ENCODE measurements at places on chromosomes 11 and 22.
A peak's percentile ranks its signal among the peaks of the same experiment; 100 is the strongest.

DNA sequence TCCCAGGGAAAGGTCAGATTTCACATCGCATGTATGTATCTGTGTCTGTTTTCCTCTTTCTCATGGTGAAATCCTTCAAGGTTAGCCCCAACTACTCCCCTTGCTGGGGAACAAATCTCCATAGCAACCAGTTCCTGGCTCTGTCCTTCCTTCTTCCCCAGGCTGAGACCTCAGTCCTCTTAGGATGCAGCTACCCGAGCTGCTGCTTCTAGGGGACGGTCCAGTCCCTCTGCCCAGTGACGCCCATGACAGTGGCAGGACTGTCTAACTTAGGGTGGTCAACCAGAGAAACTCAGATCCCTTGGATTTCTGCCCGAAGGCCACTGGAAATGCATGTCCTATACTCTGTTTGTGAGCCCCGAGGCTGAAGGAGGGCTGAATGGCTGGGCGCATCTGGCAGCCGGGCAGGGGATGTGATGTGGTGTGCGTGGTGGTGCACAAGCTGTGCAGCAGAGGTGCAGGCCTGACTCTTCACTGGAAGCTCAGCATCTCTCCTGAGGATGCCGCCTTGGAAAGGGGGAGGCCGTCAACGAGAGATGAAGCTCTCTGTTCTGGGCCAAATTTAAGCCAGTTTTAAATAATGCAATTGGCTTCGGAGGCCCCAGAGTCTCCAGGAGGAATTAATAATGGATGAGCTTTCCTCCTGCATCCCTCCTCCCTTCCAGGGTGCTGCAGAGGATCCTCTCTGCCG lies 118.7 kb upstream of the B3GAT1 start:
- ATAC-seq = peak; percentile 54

DNA sequence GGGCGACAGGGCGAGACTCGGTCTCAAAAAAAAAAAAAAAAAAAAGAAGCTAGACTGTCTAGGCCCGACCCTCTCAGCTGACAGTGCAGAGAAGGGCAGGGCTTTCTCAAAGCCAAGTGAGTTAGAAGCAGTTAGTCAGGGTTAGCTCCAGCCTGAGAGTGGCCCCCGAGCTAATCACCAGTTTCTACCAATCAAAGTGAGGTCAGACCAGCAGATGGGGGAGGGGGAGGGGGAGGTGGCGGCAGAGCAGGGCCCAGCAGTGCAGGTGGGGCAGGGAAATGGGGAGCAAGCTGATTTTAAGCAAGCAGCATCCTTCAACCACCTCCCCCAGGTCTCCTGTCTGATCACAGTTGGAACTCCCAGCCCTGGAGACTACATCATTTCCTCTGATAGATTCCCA lies 55.3 kb upstream of the PRR5 start:
- peak; percentile 45 for ATAC-seq

GRCh38 chr11:107282195-107282594 lies 175.4 kb downstream of the CWF19L2 start:
- ATAC-seq = no peak

- no peak for ATAC-seq
Measured at GRCh38 chr22:45053571-45053970, 43.8 kb upstream of the PHF21B start.

- no peak for ATAC-seq
Measured at GRCh38 chr11:73236205-73236765, 18.2 kb downstream of the P2RY2 start.

DNA sequence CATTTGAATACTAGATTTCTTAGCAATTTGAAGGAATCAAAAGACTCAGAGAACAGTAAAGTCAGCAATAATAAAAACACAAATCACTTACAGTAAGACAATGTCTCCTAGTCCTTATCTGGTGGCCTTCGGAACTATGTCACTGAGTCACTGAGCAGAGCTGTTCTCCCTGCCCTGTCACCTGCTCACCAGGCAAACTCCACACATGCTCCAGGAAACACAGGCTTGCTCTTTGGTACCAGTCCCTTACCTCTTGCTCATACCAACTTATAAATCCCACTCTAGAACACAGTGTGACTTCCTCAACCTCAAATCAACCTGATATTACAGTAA lies 81.1 kb upstream of the CHRM4 start:
- no peak for ATAC-seq

- no peak for ATAC-seq
Measured at GRCh38 chr11:119673759-119674336, 55.2 kb downstream of the NECTIN1 start.

- ATAC-seq = no peak
Measured at GRCh38 chr11:65315866-65316226, 1.2 kb downstream of the CDC42EP2 start.

GRCh38 chr22:40179526-40179925 lies 1.8 kb downstream of the TNRC6B start:
- no peak for ATAC-seq

GRCh38 chr11:119422809-119423508 lies at the start of gene THY1:
Gene THY1, minus strand, starts transcription at chr11:119423172. Its CDS starts 2,267 bp downstream, at chr11:119420905.
- peak; percentile 69 for ATAC-seq

GRCh38 chr11:102708654-102709053 lies 3.1 kb upstream of the MMP27 start:
- no peak for ATAC-seq

DNA sequence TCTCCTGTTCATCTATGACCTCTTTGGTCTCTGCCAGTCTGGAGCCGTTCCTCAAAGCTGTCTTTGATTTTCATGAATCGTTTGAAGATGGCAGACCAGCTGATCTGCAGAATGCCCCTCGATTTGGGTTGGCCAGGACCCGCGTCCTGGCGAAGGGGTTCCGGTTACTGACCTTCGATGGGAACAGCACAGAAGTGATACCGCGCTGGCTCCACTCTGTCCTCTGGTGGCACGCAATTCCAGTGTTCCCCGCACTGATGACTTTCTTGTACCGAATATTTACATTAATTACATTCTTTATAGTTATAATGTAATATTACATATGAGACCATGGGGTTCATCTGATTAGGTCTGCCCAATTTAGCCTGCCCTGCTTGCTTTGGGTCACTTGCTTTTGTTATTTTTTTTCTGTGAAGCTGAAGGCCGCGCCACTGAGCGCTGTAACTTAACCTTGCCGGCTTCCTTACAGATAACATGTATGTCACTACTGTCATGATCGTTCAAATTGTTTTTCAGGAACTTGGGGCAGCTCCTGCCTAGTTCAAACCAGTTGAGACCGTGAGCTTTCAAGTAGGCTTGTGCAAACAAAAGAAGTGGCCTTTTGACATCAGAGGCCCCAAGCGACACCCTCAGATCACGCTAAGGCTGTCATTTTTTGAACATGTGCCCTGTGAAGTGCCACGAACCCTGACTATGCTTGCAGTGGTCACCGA lies 4.1 kb upstream of the USP18 start:
- ATAC-seq = no peak

- ATAC-seq = no peak
Measured at GRCh38 chr22:38489142-38489541, 17.0 kb downstream of the DDX17 start.

- ATAC-seq = no peak
Measured at GRCh38 chr11:8093931-8094575, 13.0 kb downstream of the TUB start.

Measured in motor neuron (in vitro differentiated cells).